ENCODE measurements at places on chromosomes 13 and 19.

- DNase-seq, result no peak
Measured at GRCh38 chr19:4124638-4125037, 716 bp upstream of the MAP2K2 start.

DNA sequence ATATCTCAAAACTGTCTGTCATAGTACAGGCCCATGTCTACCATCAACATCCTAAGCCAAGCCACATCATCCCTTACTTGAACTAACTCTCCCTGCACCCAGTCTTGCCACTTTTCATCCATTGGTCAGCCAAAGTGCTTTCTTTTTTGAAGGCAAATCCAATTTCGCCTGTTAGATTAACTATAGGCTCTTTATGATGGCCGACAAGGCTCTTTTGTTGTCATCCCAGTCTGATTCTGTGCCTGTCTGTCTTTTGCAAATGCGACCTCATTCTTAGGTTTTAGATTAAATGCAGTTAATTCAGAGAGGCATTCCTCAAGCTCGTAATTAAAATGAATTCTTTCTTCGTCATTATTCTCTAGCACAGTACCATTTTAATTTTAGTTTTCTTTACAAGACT, 148.3 kb downstream of the HS6ST3 start:
- DNase-seq, result no peak

DNA sequence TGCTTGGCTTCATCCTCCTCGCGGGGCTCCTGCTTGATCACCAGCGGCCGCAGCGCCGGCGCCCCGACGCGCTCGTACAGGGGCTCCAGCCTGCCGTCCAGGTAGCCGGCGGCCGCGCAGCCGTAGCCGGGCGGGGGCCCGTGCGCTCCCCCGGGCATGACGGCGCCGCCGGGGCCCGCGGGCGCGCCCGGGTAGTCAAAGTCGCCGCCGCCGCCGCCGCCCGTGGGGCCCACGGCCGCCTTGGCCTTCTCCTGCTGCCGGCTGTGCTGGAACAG, 497 bp downstream of the CEBPA start:
- DNase-seq, result no peak

GRCh38 chr19:50432221-50433028, at the start of gene MYBPC2:
Gene MYBPC2 (plus strand): TSS chr19:50432892. CDS start chr19:50432954, 62 bp downstream.
- peak; percentile 22 for DNase-seq

DNA sequence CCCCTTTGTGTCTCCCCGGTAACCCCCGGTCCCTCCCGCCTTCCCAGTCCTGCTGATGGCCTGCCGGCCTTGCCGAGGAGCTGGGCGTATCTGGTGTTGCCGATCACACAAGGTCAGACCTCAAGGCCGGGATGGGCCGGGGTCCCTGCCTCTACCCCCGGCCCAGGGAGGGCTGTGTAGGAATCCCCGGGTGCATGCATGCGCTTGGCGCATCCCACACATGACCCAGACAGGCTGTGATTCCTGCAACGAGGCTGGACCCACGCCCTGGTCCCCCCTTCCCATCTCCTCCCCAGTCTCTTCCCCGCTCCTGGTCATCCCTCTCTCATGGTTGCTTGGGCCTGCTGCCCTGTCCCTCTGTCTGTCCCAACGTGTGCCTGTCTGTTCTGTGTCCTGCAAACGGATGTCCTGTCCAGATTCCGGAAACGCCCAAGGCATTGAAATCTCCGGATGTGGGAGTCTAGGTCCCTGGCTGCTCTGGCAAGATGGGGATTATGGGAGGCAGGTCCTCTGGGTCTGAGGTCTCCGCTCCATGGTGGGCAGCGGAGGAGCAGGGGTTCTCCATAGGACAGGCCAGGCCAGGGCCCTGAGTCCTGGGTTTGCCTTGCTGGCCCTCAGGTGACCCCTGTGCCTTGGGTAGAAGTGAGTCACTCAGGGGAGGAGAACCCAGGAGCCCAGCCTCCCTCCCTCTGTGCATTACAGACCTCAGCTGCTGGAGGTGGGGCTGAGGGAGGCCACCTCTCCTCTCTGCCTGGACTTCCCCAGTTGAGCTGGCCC, 1.6 kb downstream of the PKN1 start:
- peak; percentile 51 for DNase-seq

- no peak for DNase-seq
Measured at GRCh38 chr13:98171900-98172589, 5.0 kb downstream of the RNF113B start.

GRCh38 chr19:46142294-46142693, 5.7 kb upstream of the IGFL2 start:
- no peak for DNase-seq

- DNase-seq, result no peak
Measured at GRCh38 chr13:41660411-41660810, 203.1 kb downstream of the RGCC start.

DNA sequence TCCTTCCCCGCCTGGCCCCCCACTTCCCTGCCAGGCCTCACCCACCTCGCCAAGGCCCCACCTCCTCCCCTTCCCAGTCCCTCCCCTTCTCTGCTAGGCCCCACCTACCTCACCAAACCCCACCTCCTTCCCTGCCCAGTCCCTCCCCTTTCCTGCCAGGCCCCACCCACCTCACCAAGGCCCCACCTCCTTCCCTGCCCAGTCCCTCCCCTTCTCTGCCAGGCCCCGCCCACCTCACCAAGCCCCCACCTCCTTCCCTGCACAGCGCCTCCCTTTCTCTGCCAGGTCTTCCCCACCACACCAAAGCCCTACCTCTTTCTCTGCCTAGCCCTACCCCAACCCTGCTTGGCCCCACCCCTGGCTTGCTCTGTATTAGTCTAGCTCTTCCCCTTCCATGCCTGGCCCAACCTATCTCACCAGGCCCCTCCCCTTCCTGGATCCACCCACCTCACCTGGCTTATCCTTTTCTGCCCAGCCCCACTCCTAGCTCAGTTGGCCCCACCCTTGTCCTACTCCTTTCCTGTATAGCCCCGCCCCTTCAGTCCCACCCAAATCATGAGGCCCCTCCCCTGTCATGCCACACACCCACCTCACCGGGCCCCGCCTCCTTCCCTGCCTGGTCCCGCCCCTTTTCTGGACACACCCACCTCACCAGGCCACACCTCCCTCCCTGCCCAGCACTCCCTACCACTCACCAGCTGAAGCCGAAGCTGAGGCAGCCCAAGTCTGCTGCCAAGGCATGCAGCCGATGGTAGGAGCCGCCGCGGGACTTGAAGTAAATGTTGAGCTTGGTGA, 16.2 kb downstream of the CERS1 start:
- DNase-seq, result no peak

DNA sequence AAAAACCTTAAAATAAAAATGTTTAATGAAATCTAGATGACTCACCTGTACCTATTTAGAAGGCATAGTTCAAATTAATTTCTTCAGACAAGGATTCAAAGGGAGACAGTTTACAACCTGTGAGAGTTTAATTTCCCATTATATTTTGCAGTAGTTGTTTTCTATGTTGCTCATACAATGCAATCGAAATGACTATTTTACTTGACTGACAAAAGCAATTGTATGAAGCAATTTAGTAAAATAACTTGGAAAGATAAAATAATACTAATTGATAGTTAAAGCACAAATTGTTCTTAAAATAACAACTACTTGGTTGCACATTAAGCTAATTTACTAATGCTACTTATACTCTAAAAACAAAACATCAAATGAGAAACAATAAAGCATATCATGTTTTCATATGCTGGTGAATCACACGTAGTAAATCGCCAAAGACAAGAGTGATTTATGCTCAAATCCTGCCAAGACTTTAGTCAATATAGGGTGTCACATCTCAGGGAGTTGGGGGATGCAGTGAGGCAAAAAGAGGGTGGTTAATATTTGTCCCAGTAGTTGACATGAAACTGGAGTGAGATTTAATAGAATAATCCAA, 6.4 kb downstream of the DACH1 start:
- DNase-seq, result no peak

- DNase-seq, result no peak
Measured at GRCh38 chr13:41111454-41111853, 21.1 kb downstream of the KBTBD6 start.

GRCh38 chr19:38559428-38560401, 58.0 kb downstream of the MAP4K1 start:
- DNase-seq, result peak; percentile 52
